ENCODE measurements at places on chromosomes 5 and 9.

DNA sequence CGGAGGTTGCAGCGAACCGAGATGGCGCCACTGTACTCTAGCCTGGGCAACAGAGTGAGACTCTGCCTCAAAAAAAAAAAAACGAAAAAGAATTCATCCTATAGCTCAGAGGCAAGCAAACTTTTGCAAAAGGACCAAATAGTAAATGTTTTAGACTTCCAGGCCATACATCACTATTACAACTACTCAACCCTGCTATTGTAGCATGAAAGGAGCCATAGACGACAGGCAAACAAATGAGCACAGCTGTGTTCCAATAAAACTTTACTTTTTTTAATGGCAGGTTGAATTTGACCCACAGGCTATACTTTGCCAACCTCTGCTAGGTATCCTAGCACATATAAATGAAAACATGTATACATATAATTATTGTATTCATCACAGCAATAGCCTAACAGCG lies 58.9 kb upstream of the SLC30A5 start:
- no peak for DNase-seq

- no peak for DNase-seq
Measured at GRCh38 chr5:141867651-141868050, 10.6 kb downstream of the PCDH1 start.

DNA sequence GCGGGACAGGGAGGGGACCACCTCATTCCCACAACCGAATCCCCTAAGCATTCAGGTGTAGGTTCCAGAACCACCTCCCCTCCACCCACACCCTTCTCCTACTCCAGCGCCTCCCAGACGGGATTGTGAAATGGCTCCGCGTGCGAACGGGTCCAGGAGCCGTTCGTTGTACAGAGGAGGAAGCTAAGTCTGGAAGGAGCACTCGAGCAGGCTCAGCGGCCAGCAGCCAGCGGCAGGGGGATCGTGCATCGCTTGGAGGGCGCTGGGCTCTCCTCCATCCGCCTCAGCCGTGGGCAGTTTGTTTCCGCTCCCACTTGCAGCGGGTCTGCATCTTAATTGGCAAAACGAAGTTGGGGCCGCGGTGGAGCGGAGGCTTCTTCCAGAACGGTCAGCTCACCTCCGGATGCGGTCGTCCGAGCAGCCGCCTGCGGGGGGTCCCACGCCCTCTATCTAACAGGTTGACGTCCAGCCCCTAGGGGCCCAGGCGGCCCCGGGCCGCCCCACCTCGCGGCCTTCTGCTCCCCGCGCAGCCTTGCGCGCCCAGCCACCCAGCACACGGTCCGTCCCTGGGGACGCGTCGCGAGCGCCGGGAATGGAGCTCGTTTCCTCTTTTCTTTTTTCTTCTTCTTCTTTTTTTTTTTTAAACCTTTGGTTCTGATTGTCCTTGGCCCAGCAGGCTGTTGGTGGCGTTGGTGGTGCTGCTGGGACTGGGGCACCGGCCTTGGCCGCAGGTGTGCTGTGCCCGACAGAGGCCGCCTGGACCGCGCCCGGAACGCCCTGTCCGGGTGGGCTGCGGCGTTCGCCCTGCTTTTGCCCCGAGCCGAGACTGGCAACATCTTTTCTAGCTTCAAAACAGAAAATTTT lies 3.9 kb upstream of the BARX1 start:
- peak; percentile 26 for DNase-seq

DNA sequence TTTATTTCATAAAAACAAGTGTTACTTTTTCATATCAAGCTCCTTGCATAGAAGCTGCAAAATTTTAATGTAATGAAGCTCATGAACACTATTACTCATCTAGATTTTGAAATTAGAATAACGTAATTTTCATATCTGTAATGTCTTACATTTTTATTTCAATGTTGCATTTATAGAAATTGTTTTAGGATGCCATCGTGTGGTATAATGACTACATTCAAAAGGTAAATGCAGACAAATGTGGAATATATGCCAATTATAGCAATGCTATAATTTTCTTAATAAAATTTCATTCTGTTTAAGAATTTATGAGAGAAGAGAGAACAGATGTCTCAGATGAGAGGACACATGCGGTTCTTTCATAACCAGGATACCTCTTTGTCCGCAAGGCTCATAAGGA lies 230.2 kb downstream of the TMEM232 start:
- DNase-seq = no peak

GRCh38 chr5:172765766-172766286 lies 5.2 kb downstream of the DUSP1 start:
- peak; percentile 96 for DNase-seq

DNA sequence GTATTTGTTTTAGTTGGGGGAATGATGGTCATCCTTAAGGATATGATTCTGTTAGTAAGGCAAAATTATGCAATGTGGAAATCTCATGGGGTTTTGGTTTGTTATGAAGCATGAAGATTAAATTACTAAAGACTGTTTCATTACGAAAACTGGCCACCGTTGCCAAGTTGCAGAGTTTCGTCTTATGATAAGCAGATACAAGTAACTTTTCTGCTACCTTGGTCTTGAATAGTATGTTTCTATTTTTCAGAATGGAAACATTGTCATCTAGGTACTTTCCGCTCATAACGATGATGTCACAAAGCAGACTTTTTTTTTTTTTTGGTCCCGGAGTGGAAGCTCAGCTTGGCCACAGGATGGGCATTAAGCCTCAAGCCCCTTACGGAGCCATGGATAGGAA lies 4.2 kb downstream of the CCNI2 start:
- peak; percentile 94 for DNase-seq

DNA sequence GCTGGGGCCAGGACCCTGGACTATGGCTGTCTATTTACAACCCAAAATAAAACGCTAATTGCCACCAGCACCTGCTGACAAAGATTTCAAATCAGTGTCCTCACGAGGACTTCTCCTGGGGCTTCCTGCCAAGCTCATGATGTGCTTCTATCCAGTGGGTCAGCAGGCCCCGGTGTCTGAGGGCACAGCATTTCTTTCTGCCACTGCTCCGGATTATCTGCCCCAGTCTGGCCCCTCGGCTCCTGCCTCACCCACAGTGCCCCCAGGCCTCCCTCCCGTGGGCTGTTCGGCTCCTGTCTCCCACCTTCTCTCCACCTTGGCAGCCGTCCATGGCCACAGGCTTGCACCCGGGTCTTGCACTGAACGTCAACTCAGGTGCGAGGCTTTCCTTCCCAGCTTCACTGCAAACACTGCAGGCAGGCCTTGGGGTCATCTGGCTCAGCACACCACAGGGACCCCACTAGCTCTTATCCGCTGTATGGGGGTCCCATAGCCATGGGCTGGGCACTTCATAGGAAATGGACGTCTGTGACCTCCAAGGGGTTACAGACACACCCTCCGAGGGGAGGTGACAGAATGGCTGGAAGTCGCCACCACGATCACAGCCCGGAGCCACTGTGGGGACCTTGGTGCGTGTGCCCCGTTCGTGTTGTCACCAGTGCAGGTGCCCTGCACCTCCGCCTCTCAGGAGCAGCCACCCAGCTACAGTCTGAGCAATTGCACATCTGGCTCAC lies 43.8 kb upstream of the FCN1 start:
- DNase-seq = no peak

DNA sequence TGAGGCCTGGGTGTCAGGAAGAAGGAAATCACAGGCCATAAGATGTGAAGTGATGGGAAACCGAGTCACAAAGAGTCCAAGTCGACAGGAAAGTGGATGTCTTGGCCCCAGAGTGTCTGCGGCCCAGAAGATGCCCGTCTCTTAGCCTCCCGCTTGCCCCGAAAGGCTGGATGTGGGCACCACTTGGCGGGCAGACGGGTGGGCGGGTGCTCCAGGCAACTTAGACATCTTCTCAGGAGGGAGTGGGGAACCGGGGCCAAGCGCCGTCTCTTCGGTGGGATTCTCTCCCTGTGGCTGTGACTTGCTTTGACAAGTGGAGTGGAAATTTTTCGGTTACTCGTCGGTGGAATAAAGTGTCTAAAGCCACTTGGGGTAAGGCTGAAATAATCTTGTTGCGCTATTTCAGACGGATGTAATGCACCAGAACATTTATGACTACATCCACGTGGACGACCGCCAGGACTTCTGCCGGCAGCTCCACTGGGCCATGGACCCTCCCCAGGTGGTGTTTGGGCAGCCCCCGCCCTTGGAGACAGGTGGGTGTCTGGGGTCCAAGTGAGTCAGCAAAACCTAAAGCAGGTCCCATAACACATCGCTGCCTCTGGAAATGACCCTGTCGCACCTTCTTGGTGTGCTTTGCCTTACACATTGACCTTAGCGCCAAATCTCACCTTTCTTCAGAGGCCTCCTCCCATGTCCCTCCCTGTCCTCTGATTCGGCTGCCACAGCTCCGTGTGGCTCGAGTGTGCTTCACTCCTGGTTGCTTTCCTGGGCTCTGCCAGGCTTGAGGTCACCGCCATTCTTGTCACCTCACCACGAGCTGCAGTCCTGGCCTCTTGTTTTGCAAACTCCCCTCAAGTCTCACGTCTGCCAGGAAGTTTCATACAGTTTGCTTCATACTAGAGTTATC lies 20.4 kb upstream of the EXOC3 start:
- no peak for DNase-seq

Data from choroid plexus epithelial cell (primary cell).